ENCODE measurements at places on chromosomes 3 and 15.

- DNase-seq: no peak
Measured at GRCh38 chr15:23869396-23869795, 182.3 kb upstream of the NDN start.

DNA sequence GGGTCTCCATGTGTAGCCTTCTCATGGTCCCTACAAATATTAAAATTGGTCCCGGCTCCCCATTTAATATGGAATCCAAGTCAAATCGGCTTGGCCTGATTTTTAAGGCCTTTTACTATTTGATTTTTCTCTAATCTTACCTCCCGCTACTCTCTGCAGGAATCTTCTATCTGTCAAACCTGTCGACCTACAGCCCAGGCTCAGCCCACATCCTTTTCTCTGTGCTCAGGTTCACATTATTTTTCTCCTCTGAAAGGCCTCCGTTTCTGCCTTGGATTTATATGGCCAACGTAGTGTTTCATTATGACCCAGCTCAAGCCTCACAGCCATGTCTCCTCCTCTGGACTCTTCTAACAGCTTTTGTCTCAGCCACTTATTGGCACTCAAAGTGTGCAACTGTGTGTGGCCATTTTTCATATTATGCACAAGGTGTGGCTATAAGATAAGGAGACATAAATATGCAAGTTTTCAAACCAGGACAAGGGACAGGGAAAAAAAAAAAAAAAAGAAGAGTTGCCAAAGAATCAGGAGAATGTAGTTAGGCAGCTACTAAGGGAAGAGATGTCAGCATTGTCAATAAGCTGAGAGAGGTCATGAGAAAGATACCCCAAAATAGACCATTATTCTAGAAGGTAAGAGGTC is 2.1 kb upstream of the GLCE start:
- DNase-seq: no peak

- DNase-seq: no peak
Measured at GRCh38 chr15:85708402-85708941, 86.3 kb downstream of the KLHL25 start.

- no peak for DNase-seq
Measured at GRCh38 chr3:15538345-15538744, 16.8 kb upstream of the COLQ start.

DNA sequence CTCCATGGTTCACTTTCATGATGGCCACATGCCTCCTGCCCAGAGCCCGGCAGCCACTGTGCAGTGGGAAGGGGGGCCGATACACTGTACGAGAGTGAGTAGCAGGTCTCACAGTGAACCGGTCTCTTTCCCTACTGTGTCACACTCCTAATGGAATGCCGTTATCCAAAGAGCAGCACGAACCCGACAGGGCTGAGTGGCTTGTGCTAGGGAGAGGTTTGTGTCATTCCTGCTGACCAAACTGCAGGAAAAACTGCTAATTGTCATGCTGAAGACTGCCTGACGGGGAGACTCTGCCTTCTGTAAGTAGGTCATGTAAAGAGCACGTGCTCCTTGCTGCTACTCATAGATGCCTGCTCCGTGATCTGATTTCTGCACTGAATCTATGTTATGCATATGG is 105.1 kb downstream of the ARPP21 start:
- no peak for DNase-seq

DNA sequence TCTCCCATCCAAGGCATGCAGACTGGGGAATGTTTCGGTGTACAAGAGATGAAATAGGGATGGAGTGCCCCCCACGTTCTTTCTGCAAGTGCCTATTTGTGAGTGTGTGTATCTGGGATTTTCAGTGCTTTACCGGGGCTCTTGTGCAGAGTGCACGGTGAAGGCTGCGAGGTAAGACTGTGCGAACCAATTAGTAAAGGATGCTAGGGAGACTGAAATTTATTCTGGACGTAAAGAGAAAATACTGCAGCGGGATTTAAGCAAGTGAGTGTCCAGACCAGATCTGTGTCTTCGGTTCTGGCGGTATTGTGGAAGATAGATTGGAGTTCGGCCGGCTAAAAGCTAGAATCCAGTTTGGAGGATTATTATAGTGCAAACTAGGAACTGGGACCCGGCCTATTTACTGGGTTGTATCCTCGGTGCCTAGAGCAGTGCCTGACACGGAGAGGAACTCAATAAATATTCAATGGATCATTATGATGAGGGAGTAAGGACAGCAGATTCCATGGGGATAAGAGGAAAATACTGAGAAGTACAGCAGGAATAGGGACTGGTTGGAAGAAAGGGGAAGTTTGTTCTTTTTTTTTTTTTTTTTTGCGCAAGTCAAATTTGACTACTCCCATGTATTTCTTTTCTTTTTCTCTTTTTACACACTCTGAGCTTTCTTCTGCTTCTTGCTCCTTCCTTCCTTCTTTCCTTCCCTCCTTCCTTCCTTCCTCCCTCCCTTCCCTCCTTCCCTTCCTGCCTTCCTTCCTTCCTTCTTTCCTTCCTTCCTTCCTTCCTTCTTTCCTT is 580 bp upstream of the MAGEF1 start:
- DNase-seq: no peak

DNA sequence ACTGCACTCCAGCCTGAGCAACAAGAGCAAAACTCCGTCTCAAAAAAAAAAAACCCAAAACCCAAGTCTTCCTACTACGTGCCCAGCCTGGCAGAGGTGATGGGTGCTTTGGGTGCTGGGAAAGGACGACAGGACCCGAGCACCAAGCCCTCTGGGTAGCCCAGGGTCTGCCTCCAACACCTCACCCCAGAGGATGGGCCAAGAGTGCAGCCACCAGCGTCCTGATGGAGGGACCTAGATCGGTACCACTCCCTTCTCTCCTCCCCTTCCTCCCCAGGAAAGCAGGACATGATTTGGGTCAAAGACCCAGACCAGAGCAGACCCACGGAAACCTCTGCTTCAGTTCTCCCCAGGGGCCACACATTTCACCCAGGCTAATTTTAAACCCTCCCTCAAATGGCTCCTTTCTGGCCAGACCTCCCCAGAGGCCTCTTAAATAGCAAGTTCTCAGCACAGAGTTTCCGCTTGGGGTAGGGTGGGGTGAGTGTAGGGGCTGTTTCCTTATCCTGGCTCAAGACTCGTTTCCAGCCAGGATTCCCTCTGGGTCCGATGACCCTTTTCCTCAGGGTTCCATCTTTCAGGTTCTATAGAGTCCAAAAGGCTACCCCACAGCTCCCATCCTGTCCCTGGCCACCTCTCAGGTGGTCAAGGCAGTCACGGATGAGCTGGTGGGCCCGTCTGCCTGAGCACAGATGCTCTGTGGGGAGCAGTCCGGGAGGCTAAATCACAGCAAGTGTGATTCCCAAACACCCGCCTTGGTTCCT is 20.5 kb downstream of the RBPMS2 start:
- no peak for DNase-seq

- no peak for DNase-seq
Measured at GRCh38 chr3:69251078-69251805, 128.8 kb upstream of the LMOD3 start.

GRCh38 chr3:71371282-71371681 is 212.2 kb downstream of the FOXP1 start:
- DNase-seq: no peak

DNA sequence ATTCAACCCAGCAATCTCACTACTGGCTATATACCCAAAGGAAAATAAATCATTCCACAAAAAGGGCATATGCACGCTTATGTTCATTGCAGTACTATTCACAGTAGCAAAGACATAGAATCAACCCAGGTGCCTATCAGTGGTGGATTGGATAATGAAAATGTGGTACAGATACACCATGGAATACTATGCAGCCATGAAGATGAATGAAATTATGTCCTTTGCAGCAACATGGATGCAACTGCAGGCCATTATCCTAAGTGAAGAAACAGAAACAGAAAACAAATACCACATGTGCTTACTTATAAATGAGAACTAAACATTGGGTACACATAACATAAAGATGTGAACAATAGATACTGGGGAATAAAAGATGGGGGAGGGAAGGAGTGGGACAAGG is 606.4 kb upstream of the GRM7 start:
- no peak for DNase-seq

DNA sequence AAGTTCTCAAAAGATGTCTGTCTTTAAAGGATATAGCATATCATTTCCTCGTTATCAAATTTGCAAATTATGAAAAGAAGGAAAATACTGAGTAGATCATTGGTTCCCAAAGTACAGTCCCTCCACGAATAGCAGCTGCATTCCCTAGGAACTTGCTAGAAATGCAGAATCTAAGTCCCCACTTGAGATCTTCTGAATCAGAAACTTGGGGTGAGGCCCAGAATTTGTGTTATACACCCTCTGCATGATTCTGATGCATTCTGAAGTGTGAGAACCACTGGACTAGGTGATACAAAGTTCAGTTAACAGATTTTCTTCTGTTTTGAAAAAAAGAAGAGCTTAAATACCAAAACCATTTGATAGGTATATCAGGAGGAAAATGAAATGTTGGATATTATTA is 77.1 kb downstream of the SLC25A26 start:
- DNase-seq: no peak

- no peak for DNase-seq
Measured at GRCh38 chr15:41693757-41694156, 33.6 kb downstream of the MGA start.

DNA sequence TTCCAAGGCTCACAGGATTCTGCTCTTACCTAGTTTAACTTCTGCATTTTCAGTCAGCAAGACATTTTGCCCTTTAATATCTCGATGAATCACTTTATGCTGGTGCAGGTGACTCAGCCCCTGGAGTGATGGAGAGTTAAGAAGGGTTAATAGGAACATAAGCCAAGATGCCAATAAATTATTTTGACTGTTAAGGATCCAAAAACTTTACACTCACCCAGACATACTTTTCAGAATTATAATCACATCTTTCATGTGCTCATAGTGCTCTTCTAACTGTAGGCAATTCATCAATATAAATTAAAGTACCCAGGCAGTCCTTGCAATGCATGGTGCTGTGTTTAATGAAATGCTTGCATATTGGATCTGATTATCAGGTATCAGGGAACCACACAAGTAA is 164.1 kb upstream of the SLC2A2 start:
- DNase-seq: no peak

GRCh38 chr3:42988097-42988496 is 9.0 kb downstream of the GASK1A start:
- no peak for DNase-seq

DNA sequence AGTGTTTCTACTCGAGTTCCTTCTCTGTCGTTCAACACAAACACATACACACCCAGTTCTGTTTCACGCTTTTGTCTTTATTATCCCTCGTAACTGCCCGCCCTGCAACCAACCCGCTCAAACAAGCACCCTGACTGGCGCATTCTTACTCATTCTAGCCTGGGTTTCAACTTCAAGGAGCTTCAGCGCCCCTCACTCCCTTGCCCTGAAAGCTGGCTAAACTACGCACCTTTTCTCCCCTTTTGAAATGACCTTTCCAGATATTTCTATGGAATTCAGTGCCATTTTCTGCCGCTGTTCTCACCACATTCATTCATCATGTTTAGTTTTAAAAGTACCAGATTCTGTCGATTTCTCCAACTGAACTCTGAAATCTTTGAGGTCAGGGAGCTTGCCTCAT is 653 bp upstream of the MFSD1 start:
- no peak for DNase-seq

DNA sequence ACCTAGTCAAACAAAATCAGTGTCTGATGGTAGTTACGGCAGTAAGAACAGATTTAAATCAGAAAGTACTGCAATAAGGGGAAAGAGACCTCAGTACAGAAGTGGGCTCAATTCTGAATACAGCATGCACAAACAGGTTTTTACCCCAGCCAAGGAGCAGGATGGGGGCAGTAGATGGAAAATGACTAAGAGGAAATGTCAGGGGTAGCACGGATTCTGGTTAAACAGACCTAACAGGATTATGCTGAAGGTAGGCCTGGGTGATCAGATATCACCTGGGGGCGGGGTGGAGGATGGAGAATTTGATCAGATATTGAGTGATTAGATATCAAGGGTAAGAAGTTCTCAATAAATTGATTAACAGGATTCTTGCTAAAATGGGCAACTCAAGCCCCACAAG is 19.0 kb downstream of the MESD start:
- DNase-seq: no peak

DNA sequence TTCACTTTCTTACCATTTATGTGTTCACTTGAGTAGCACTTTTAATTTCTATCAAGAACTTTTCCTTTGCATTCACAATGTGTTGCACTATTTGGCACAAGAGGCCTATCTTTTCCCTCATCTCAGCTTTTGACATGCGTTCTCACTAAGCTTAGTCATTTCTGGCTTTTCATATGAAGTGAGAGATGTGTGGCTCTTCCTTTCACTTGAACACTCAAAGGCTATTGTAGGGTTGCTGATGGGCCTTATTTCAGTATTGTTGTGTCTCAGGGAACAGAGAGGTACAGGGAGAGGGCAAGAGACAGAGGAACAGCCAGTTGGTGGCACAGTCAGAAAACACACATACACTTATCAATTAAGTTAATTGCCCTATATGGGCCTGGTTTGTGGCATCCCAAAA is 127.4 kb upstream of the MLF1 start:
- DNase-seq: no peak

DNA sequence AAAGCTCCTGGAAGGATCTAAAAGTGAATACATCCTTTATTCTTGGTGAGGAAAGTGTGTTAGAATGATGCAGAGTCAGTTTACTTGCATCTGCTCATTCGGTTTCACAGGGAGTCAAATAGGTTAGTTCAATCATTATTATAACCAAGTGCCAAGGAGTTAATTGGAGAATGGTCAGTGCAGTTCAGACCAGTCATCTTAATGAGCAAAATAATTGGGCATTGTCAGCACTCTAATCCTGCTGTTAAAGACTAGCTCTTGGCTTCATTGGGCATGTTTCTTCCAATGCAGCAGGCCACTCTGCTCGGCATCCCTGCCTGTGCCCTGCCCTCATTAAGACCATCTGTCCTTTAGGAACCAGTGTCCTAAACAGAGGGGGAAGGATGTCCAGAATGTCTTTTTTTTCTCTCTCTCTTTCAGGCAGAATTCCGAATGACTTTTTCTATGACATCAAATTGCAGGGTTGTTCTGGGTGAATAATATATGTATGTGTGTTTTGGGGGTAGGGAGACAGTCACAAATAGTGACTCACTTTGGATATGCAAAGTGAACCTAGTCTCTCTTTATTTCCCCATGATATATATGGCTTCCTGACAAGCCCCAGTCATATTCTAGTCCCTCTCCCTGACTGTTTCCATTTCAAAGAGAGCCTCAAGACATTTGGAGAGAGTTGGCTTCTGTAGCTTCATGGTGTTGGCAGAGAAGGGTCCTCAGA is 205.4 kb upstream of the TRIM42 start:
- DNase-seq: no peak

DNA sequence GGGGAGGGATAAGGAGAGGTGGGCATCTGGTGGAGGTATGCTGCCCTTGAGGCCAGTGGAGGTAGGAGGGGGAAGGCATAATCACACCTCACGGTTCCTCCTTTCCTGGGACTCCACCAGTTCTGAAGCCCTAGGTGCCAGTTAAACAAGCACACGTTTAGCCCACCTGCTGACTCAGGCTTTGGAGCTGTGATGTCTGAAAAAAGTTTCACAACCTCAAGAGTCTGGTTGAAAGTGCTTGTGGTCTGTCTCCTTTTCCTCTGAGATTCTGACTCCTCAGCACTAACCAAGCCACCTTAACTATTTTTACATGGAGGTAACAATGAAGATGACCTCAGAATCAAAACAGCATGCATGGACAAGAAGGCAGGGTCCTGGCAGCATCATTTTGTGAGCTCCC is 23.0 kb downstream of the HPS3 start:
- DNase-seq: no peak

GRCh38 chr3:16192176-16192811 is 17.8 kb downstream of the GALNT15 start:
- DNase-seq: no peak
